ENCODE measurements at places on chromosomes 5 and 9. TPM values are rescaled to one million over a fixed set of nuclear protein-coding genes. Genes with fewer than 3 reads are reported as not detected.

DNA sequence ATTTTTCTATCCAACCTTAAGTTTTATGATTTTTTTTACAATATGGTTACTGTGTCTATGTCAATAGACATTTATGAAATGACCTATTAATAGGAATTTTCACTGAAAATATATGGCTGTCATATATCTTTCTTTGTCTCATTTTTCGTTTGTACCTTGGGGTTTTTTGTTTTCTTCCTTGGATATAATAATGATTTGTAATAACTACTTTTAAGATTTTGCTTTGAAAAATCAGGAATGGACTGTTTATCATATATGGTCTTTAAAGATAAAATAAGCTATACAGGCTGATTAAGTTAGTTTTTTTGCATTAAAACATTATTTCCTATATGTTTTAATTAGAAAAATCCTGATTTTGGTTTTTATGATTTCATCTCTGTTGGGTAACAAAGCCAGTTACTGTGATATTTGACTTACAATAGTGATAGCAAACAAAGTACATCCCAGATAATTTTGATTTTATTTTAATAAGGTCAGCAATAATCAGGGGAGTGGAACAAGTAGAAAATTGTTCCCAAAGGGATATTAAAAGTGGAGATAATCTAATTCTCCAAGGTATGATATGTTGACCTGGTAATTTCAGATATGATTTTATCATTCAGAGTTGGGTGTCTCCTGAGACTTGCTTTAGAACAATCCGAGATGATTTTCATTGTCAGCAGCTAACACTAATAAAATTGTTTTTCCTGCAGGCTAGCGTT is 10.3 kb downstream of the NR4A3 start:
- DNase-seq: no peak

GRCh38 chr5:143261748-143262392 is 141.6 kb downstream of the NR3C1 start:
- no peak for DNase-seq

- no peak for DNase-seq
These were observed 17.2 kb downstream of the LIX1 start for GRCh38 chr5:97125125-97125683.

GRCh38 chr9:134704498-134704897 is 62.9 kb downstream of the COL5A1 start:
- no peak for DNase-seq

GRCh38 chr5:130335117-130335516 is 430.9 kb downstream of the CHSY3 start:
- no peak for DNase-seq

DNA sequence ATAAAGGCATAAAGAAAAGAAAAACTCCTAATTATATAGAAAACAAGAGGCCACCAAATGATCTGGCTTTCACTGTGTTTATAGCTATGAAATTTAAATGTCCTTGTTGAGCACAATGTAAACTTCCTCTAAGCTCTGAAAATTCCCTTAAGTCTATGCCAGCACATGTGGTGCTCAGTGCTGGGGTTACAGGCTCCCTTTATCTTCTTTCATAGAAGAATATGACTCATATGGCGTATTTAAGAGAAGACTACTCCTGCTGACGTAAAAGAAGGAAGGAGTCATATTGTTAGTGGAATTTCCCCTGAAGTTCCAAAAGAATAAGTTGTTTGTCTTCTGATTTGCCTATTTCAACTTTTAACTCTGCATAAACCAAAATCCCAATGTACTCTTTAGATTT is 30.4 kb downstream of the RNF145 start:
- no peak for DNase-seq

- no peak for DNase-seq
These were observed 436.0 kb upstream of the ADAMTSL1 start for GRCh38 chr9:18037981-18038380.

DNA sequence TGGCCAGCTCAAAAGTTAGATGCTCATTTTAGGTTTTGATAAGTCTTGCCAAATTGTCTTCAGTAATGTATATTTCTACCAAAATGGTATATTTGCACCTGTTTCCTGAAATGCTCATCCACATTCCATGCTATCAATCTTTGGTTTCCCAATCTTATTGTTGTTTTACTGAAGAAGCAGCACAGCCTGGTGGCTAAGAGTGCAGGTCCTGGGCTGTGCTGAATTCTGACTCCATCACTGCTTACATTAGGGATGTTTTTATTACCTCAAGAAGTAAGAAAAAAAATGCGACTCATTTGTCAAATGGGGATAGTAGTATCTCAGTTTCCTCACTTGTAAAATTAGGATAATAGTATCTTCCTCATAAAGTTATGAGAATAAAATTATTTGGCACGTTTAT is 13.6 kb upstream of the S100Z start:
- no peak for DNase-seq

Gene BARHL1
- not detected for total RNA-seq

GRCh38 chr9:77013206-77013931 is 6.1 kb upstream of the FOXB2 start:
- DNase-seq: no peak

- DNase-seq: no peak
These were observed 32.4 kb downstream of the PTCD2 start for GRCh38 chr5:72352616-72353015.

Gene FAM151B
- 0.18 TPM for total RNA-seq

Data from CD8-positive, alpha-beta memory T cell (primary cell).